ENCODE measurements at places on chromosomes 2 and 18.
A peak's percentile ranks its signal among the peaks of the same experiment; 100 is the strongest.

- no peak for DNase-seq
Measured at GRCh38 chr2:20985062-20985461, 58.8 kb downstream of the APOB start.

DNA sequence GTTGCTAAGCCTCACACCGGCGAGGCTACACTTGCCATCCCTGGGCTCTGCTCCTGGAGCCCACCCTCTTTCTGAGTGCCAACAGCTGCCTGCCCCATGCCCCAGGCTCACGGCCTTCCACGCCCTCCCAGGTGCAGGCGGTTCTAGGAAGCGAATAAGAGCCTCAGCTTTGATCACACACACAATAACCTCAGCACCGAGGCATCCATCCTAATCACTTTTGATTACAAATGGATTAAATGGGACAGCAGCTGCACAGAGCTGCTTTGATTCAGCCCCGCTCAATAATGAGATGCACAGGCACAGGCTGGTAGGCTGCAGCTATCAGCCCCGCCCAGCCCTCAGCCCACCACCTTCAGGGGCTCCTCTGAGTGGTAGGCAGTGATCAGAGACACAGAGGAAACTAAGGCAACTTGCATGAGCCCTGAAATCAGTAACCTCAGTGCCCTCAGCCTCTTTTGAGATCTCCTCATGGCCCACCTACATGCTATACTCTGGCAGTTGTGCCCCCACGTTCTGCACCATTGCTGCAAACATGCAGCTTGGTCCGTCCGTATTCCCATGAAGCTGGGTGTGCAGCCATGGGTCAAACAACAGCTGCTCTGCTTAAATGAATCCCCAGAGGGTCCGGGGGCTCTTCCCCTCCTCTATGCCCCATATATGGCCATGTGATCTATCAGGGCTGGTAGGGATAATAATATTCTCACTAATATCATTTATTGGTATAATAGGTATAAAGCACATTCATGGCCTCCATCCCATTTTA, 171.4 kb downstream of the SETBP1 start:
- no peak for DNase-seq

DNA sequence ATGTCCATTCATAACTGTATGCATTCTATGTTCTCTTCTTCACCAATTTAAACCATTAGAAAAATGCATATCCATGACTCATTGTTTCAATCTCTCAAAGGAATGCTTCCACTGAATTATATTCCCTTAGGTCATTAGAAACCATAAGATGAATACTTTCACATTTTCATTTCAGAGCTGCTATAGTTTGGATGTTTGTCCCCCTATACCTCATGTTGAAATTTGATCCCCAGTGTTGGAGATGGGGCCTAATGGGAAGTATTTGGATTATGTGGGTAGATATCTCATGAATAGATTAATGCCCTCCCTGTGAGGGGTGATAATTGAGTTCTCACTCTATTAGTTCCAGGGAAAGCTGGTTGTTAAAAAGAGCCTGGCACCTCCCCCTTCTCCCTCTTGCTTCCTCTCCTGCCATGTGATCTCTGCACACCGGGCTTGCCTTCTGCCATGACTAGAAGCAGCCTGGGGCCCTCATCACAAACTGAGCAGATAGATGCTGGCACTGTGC, 35.7 kb downstream of the THUMPD2 start:
- peak; percentile 69 for DNase-seq

DNA sequence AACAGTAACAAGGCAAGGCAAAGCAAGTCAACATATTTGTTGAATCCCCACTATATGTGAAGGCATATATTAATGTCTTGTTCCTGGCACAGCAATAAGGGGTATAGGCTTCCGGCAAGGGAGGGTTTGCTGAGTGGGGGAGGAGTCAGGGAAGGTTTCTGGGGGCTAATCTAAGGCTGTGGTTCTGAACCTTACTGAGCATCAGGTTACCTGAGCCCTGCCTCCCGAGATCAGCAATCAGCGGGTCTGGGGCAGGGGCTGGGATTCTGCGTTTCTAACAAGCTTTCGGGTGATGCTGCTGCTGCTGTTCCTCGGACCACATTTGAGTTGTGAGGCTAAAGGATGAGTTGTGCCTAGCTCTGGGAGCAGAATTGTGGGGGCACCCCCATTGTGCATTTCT, 401.7 kb upstream of the SPRED2 start:
- DNase-seq: no peak

GRCh38 chr2:178498137-178498536, 17.9 kb downstream of the PLEKHA3 start:
- no peak for DNase-seq

GRCh38 chr2:63399156-63399555, 189.1 kb downstream of the WDPCP start:
- no peak for DNase-seq

DNA sequence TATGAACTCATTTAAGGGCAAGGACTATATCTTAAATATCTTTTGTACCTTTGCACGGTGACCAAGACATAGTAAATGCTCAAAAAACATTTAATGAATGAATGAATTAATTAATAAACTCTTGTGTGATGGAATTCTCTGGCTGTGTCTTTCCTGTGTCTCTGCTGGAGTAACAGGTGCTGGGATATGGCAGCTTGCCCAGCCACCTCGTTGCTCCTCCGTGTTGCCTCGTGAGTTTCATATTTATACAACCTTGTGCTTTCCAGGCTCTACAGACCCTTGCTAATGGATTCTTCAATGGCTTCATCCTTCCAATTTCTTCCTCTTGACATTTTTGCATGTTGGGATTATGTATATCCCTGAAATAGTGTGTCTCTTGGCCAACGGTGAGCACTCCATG, 30.4 kb downstream of the CTAGE1 start:
- no peak for DNase-seq

GRCh38 chr2:220000586-220000985, 373.2 kb downstream of the SLC4A3 start:
- DNase-seq: no peak

- DNase-seq: no peak
Measured at GRCh38 chr18:56330366-56331110, 307.9 kb downstream of the TXNL1 start.

DNA sequence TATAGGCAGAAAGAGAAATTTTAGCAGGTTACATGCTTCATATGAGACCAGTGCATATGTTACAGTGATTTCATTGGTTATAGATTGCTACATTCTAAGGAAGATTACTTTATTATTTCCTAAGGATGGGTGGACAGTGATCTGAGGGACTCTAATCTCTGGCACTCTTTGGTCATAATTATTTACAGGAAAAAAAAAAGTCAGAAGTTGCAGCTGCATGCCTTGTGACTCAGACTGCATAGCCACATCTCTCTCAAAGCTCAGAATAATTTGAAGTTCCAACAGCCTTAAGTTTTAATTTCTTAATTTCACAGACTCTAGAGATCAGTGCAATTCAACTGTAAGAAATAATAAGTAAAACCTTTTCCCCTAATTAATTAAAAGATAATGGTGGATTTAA, 27.1 kb upstream of the BARD1 start:
- no peak for DNase-seq

- no peak for DNase-seq
Measured at GRCh38 chr2:30332791-30333453, 101.6 kb downstream of the LBH start.

GRCh38 chr2:229416116-229416694, 145.1 kb upstream of the PID1 start:
- DNase-seq: no peak

GRCh38 chr2:22996911-22997310, 388.1 kb upstream of the KLHL29 start:
- DNase-seq: no peak

- DNase-seq: no peak
Measured at GRCh38 chr2:119136093-119136492, 22.5 kb downstream of the C1QL2 start.

DNA sequence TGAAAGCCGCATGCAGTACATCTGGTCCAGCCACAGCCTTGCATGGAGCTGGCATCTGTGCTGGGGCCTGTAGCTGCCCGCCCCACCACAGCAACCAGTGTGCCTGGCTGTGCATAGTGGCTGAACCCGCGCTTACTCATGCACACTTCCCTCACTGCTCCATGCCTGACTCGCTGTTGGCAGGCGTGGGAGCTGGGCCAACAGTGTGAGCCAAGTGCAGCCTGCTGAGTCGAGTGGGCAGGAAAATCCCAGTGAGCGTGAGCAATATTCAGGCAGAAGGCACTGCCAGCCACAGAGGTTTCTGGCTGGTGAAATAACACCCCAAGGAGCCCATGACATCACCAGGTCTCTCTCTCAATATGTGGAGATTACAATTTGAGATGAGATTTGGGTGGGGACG, 1674.1 kb upstream of the TMEFF2 start:
- no peak for DNase-seq

DNA sequence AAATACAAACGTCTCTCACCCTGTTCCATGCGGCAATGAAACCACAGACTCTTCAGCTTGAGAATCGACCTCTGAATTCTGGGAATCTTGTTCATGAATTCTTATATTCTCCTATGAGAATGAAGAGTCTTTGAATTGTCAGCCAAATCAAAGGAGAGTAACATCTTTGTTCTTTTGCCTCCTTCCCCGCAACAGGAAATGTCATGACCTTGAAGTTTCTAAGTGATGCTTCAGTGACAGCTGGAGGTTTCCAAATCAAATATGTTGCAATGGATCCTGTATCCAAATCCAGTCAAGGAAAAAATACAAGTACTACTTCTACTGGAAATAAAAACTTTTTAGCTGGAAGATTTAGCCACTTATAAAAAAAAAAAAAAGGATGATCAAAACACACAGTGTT, 21.8 kb downstream of the TNFAIP6 start:
- DNase-seq: no peak

DNA sequence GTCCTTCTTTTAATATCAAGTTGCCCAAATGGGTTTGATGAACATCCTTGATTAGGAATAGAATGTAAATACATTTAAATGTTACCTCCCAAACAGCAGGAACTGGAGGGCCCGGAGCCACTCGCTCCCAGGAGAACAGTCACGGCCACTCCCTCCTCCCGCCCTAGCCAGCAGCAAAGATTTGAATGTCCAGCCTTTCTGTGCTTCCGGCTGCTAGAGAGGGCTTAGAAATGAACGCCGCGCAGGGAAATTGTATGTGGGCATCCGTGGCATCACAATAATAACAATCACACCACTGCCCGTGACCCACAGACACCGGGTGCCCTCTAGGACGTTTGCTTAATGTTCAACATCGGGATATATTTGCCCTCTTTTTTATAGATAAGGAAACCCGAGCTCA, 164.9 kb upstream of the SALL3 start:
- DNase-seq: no peak

DNA sequence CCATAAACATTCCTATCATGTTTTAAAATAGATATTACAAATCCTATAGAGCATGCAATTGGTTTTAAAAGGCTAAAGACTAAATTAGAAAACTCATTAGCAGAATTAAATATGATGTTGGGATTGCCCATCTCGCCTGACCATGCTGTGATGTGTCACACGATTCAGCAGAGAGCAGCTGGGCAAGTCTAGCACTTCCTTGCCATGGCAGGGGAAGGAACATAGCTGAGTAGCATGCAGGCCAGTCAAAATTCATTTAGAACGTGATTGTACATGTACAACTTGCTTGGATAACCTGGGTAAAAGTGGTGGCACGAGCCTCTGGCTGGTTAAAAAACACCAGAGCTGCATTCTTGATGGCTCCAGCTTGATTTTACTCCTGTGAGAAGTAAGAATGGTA, 81.3 kb downstream of the SCN3A start:
- no peak for DNase-seq

- DNase-seq: no peak
Measured at GRCh38 chr2:128543646-128544045, 225.0 kb upstream of the HS6ST1 start.

- peak; percentile 3 for DNase-seq
Measured at GRCh38 chr2:103009871-103010270, 248.0 kb downstream of the TMEM182 start.

- DNase-seq: peak; percentile 77
Measured at GRCh38 chr2:113818382-113818951, 62.0 kb upstream of the SLC35F5 start.

DNA sequence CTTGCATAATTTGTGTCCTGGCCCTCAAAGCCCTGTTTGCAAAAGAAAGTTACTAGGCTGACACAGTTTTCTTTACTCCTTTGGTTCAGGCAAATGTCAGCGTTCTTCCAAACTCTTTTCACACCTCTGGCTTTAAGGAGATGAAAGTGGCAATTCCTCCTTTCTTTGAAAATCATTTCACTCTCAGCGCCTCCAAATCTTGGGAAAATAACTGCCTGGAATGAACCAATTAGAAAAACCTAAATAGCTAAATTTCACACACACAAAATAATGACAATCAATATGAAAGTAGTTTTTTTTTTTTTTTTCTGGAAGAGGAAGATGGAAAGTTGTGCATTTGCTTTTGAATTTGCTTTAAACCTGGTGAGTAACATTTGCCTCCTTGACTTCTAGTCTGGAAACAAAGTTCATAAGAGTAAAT, 1.7 kb downstream of the MEIS1 start:
- DNase-seq: no peak

DNA sequence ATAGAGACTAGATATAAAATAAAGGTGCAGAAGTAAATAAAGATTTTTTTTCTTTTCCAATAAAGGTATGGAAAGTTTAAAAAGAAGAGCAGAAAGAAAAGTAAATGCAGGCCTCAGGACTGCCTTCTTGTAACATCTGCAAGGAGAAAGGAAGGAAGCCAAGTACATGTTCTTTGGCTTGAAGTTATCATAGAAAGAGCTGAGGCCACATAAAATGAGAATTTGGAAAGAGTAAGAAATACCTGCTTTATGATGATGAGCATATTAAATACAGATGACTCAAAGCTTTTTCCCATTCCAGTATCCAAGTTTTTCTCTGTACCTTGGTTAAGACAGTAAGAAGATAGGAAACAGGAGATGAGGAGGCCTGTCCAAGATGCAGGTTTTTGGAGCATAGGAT, 25.3 kb upstream of the UBE2E3 start:
- no peak for DNase-seq

DNA sequence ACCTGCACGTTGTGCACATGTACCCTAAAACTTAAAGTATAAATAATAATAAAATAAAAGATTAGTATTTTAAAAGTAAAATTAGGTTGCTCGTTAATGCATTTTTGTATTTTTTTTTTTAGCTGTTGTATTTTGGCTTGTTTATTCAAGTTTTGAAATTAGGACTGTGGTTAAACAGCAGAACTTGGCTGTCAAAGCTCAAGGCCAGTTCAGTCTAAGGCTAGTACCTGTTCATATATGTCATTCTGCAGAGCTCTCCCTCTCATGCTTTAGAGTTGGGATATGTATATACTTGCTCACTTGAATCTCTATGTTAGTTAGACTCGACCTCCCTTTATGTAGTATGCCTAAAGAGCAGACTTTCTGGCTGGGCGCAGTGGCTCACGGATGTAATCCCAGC, 32.7 kb downstream of the MOB4 start:
- no peak for DNase-seq

DNA sequence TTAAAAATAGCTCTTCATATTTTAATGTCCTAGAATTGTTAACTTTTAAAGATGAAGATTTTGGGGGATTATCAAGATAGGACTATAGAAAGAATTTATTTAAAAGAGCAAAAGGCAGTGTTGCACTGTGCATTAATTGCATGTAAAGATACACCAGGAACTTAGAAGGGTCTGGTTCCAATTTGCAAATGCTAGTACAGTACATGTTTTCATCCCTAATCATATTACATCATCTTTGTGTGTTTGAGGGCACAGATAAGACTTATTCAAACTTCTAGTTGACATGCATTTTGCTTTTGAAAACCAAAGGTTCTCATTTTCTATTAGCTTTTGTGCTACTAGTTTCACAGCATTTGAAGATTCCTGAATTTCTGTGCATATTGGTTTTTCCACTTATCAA, 231.7 kb upstream of the LYPD1 start:
- DNase-seq: peak; percentile 23
